ENCODE measurements at places on chromosomes 7 and 10.

- DNase-seq: peak; percentile 96
Observed at GRCh38 chr10:62108759-62109586, 159.7 kb downstream of the RTKN2 start.

- no peak for DNase-seq
Observed at GRCh38 chr7:37068902-37069301, 344.6 kb upstream of the AOAH start.

DNA sequence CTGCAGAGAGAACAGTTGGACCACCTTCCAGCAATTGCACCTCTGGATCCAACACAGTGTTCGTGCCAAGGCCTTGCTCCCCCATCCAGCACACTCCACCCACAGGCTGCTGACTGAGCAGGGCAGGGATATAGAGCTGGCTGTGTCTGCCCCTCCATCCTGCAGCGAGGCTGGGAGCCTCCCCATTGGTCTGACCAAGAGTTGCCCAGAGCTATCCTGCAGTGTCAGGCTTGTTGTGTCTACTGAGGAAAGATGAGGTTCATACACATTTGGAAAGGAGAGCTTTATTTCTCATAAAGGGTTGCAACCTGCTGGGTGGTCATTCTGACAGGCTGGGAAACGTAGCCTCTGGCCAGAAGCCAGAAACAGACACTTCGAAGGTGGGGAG lies 27.1 kb downstream of the PRF1 start:
- no peak for DNase-seq

GRCh38 chr7:1024876-1025742 lies 19.2 kb upstream of the GPR146 start:
- no peak for DNase-seq

- peak; percentile 67 for DNase-seq
Observed at GRCh38 chr7:117673839-117674238, 194.0 kb downstream of the CFTR start.

DNA sequence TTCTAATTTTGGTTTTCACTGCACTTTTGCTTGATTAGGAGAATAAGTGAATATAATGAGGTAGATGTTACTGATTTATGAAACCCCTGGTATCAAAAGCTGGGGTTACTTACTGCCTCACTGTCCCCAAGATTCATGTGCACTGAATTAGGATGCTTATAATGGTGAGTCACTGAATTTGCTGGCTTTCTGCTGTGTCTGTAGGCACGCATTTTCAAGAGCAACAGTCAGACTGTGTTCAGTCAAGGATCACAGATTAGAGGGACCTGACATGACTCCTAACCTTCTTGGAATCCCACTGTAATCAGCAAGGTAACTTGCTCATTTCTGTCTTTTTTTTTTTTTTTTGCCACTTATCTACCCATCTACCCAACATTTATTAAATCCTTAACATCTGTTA lies 59.7 kb downstream of the GPR85 start:
- DNase-seq: no peak

DNA sequence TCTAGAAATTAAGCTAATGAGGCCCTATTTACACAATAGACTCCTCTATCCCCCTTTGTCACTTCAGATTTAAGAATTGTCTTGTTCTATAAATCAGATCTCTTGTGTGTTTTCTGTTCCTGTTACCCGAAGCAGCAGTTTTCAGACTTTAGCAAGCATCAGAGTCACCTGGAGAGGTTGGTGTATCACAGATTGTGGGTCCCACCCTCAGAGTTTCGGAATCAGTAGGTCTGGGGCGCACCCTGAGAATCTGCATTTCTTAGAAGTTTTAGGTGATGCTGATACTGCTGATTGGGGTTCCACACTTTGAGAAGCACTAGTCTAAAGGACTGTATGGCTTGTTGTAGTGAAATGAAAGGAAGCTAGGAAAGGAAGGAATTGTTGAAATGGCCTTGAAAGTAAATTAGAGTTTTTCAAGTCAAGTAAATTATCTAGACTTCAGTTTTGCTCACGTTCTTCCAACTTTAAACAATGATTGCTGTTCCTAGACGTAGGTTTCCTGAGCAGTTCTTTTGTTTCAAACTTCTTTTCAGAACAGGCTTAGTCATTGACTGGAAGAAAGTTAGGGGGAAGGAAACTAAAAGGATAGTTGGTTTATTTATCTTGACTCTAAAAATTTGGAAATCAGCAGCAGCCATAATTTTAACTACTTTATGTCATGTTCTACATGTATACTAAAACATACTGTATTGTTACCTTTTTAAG lies 15.7 kb downstream of the BPGM start:
- DNase-seq: no peak

DNA sequence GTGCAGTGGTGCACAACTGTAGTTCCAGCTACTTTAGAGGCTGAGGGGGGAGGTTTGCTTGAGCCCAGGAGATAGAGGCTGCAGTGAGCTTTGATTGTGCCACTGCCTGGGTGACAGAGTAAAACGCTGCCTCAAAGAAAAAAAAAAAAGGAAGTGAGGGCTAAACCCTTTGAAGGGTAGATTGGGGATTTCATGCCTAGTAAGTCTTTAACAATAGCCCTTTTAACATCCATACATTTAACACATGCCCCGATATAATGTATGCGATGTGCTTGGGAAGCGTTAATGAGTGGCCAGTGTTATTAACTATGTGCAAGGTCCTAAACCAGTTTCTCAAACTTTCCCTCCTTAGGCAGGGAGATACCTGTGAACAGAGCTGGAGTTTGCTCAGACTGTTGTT lies 229.2 kb upstream of the HPS1 start:
- no peak for DNase-seq

DNA sequence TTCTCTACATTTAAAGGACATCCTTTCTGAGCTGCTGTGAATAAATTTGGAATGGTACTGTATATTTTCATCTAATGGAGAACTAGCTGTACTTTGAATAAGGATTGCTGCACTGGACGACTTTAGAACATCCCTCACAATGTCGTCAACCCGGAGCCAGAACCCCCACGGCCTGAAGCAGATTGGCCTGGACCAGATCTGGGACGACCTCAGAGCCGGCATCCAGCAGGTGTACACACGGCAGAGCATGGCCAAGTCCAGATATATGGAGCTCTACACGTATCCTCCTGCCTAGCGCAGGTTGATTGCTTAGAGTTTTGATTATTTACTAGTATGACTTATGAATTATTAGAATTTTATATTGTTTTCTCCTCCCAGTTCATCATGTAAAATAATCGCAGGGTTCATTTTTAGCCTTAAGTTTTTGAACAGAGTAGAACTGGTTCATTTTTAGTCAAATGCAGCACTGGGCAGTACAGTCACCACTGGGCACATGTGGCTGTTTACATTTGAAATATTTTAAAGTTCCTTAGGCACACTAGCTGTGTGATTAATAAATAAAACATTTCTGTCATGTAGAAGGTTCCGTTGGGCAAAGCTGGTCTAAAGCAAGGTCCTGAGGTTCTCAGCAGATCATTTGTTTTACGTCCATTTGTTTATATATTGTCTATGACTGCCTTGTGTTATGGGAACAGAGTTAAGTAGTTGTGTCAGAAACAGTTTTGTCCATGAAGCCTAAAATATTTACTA lies 31.5 kb downstream of the CUL1 start:
- no peak for DNase-seq

GRCh38 chr7:156019308-156019707 lies 207.0 kb upstream of the SHH start:
- DNase-seq: no peak

DNA sequence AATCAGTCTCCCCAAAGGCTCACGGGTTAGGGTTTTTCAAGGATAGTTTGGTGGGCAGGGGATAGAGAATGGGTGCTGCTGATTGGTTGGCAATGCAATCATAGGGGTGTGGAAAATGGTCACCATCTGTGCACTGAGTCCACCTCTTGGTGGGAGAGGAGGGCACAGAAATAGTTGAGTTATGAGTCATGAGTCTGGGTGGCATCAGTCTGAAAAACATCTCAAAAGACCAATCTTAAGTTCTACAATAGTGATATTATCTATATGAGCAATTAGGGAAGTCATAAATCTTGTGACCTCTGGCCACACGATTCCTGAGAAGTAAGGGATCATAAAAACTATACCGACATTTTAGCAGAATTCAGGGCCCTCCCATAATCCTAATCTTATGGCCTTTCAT lies 62.7 kb downstream of the LGI1 start:
- DNase-seq: no peak

GRCh38 chr10:70551971-70552422 lies 50.5 kb downstream of the PRF1 start:
- peak; percentile 95 for DNase-seq

- no peak for DNase-seq
Observed at GRCh38 chr7:132558815-132559214, 17.5 kb downstream of the PLXNA4 start.

- DNase-seq: no peak
Observed at GRCh38 chr7:70681469-70682350, 450.2 kb upstream of the GALNT17 start.

GRCh38 chr10:20372748-20373147 lies 524.4 kb downstream of the NEBL start:
- DNase-seq: no peak

DNA sequence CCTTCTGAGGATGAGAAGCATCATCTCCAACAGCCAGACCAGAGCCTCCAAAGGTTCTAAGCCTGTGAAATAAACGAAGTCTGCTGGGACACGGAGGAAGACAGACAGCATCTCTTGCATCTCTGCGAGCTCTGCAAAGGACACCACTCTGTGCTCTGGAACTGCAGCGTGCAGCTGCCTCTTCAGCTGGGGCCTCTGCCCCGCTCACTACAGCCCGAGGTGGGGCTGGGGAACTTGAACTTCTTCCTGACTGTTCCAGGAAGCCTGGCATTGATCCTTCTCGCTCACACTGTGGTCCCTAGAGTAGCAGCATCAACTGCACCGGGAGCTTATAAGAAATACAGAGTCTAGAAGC lies 163.3 kb downstream of the USP6NL start:
- no peak for DNase-seq

- DNase-seq: no peak
Observed at GRCh38 chr7:101723835-101724234, 93.6 kb upstream of the CUX1 start.

DNA sequence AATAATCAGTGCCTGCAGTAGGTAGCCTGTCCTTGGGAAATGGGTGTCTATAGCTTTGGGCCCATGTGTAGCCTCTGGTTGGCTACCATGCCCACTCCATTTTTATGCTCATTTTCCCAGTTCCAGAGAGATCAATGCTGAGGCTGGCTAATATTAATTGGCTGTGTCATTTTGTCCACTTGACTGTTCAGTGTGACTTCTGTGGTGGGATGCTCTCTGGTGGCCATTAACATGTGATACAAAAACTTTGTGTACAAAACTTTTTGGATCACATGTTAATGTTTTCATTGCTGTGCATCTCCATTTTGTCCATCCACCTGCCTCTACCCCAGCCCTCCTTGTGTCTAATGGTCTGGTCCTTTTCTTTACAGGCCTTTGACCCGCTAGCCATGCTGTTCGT lies 22.7 kb downstream of the VIM start:
- DNase-seq: no peak

- no peak for DNase-seq
Observed at GRCh38 chr7:94436700-94437099, 42.0 kb downstream of the COL1A2 start.

DNA sequence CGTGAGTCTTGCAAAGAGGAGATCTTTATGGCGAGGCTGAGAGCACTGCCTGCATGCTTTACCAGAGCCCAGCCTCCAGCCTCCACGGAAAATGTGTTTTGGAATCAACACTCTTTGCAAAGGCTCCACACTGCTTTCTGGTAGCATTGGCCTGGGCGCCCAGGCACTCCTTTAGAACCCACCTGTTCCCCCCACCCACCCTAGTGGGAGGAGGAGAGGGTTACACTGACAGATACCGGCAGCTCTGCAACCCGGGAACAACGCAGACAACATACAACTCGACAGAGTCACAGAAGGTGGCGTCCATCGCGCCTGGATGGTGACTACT lies 5.5 kb upstream of the MNX1 start:
- no peak for DNase-seq

- DNase-seq: no peak
Observed at GRCh38 chr7:134532180-134532953, 5.0 kb downstream of the AKR1B10 start.

- DNase-seq: no peak
Observed at GRCh38 chr10:110572862-110573261, 5.4 kb downstream of the SMC3 start.
